Occipital lobe (tissue), 3 donors: ENCODE measurements at places on chromosomes 1 and 21.

DNA sequence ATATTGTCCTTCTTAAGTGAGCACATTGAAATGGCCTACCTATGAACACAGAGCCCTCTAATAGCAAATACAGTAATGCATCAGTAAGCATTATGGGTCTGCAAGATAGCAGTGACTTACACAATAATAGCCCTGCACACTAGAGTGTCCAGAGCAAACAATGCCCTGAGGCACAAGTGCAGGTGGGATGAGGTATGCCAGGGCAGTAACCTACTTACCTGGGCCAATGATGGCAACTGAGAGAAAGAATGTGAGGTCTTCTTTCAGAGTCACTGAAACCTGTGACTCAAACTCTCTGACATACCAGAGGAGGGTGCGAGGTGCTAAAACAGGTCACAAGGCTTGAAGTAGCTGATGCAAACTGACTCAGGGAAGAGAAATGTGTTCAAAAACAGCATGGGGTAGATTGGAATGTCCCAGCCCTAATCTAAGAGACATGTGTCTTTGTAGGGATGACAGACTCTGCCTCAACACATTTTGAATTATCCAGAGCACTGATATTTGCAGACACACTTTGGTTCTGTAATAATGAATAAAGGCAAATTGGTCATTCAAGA is 168.5 kb upstream of the RUNX1 start:
- no peak for DNase-seq

- no peak for DNase-seq
These were observed 92.4 kb upstream of the PGBD5 start for GRCh38 chr1:230518511-230518910.

DNA sequence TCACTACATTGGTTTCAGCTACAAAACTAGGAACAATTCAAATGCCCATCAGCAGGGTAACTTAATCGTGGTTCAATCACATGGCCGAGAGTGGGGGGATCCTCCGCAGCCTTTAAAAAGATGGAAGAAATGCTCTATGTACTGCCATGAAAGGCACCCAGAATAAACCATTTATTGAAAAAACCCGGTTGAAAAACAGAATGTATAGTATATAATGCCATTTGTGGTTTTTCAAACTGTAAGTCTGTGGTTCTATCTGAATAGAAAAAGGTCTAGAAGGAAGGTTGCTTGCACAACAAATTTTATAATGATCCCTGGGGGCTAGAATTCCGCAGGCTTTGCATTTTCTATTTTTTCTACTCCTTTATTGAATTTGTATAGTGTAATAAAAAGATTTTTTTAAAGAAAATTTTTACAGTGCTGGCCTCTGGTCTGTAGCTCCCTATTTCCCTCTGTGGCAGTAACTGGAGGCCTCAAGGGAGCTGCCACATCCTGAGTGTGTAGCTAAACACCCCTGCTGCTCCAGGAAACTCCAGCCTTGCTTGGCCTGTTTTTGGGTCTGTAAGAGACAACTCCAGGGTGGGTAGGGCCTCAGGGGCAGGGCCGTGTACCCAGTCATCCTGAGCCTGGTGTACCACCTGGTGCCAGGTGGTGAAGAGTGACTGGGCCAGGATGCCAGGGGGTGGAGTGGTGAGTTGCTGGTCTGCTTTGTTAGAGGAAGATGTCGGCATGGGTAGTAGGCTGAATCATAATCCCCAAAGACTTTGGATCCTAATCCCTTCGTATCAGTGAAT is 51.5 kb upstream of the EPS8L3 start:
- no peak for DNase-seq

GRCh38 chr21:29520171-29520570 is 221.4 kb downstream of the BACH1 start:
- DNase-seq: no peak

GRCh38 chr1:200386416-200386815 is 23.4 kb downstream of the ZNF281 start:
- no peak for DNase-seq

DNA sequence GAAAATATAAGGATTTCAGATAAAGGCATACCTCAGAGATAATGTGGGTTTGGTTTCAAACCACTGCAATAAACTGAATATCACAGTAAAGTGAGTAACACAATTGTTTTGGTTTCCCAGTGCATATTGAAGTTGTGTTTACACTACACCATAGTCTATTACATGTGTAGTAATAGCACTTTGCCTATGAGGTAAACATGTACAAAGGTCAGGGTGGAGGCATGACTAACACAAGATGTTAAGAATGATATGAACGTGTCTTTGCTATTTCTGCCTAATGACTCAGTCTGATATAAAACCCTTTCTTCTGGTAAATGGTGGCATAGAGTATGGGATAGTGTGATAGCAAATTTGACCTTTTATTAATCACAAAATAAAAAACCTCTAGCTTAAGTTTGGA is 621.5 kb upstream of the ADGRL2 start:
- DNase-seq: no peak

GRCh38 chr1:231163830-231164427 is 2.1 kb downstream of the TRIM67 start:
- DNase-seq: no peak

- no peak for DNase-seq
These were observed 14.8 kb downstream of the IBA57 start for GRCh38 chr1:228180271-228180958.

DNA sequence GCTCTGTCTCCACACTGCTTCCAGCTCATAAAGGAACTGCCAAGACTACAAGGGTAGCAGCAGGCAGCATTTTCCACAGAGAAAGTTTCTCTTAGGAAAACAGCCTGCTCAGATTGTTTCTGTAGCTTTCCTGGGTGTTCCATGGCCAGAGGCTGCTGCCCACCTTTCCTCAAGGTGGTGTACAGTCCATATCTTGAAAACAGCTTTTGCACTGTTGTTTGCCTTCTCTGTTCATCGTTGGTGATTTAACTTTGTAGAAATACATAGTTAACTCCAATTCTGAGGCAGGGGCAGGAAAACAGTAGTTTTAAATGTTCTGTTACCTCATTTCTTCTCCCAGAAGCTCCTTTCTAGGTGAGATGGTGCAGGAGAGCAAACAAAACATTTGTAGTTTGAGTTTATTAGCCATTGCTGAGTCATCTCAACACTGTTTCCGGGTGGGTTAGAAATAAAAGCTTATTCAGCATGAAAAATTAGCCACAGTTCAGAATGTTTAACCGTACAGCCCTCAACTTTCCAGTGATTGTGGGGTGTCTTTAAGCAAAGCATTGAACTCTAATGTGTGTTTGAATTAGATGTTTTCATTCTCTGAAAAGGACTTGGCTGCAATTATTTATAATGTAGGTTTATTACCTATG is 41.7 kb downstream of the DIP2A start:
- DNase-seq: no peak

- no peak for DNase-seq
These were observed 1.1 kb downstream of the TOR1AIP1 start for GRCh38 chr1:179883040-179883744.

GRCh38 chr1:6003568-6004411 is 11.6 kb upstream of the NPHP4 start:
- DNase-seq: no peak

GRCh38 chr1:52663716-52664115 is 30.7 kb downstream of the SHISAL2A start:
- DNase-seq: no peak

- DNase-seq: no peak
These were observed 218.9 kb downstream of the CRB1 start for GRCh38 chr1:197486946-197487345.

- DNase-seq: no peak
These were observed 31.2 kb upstream of the MORC3 start for GRCh38 chr21:36288651-36289243.

DNA sequence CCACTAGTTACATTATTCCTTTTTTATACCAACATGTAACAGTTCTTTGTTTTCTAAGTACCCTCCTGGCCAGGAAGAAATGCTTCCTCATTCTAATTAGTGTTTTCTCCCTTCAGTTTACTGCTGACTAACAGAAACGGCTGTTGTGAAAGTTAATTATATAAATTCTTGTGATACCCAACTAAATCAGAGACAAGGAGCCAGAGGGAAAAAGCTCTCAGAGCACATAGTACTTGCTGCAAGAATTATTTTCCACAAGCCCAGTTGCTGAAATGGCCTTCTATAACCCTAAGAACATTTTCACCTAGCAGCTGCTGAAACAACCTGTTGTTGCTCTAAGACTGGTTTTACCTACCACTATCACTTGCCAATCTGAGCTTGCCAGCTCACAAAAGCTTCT is 82.4 kb downstream of the FAF1 start:
- DNase-seq: no peak

GRCh38 chr1:6588128-6588892 is 8.5 kb downstream of the ZBTB48 start:
- DNase-seq: no peak

DNA sequence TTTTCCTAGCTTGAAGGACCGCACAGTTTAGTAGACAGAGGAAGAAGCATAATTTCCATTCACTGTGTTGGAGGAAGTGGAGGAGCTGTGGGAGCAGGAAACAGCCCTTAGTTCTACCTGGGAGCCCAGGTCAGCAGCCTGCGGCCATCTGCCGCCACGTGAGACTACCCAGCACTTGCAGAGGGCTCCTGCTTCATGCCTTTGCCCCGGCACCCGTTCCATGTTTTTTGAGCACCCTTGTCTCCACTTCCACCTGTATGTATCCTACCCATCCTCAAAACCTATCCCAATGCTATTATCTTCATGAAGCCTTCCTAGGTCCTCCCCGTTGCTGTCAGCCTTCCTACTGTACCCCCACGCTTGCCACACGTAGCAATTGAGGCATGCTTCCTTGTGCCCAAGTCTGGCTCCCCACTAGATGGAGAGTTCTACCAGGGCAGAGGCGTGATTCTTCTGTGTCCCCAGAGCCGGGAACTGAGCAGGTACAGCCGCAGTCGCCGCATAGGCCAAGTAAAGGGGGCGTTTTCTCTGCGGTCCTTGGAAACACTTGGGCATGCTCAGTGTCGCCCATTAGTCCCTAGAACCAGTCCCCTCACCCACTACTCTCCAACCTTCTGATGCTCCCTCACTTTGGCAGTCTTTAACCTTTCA is 1.9 kb downstream of the SLC6A9 start:
- peak; percentile 49 for DNase-seq

- DNase-seq: no peak
These were observed 49.8 kb downstream of the DISP3 start for GRCh38 chr1:11528611-11529261.

DNA sequence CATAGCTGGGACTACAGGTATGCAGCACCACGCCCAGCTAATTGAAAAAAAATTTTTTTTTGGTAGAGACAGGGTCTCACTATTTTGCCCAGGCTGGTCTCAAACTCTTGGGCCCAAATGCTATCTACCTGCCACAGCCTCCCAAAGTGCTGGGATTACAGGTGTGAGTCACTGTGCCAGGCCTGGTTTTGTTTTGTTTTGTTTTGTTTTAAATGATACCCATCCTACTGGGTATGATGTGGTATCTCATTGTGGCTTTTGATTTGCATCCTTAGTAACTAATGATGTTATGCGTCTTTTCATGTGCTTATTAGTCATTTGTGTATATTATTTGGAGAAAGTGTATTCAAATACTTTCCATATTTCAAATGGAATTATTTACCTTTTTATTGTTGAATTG is 142.3 kb downstream of the VPS13D start:
- DNase-seq: no peak

DNA sequence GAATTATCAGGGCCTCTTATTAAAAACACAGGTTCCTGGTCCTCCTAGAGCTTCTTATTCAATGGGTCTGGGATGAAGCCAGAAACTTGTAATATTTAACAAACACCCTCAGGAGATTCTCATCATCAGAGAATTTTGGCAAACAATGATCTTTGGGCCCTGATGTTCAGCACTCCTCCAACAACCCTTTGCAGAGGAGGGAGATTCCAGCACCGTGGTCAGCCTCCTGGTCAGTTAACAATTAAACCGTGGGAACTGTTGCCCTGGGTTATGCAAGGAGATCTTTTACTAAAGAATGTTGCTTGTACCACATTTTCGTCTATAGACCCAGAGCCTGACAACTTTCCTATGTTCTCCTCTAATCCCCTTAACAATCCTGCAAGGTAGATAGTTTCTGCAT is 294.4 kb downstream of the PLPP3 start:
- DNase-seq: no peak

DNA sequence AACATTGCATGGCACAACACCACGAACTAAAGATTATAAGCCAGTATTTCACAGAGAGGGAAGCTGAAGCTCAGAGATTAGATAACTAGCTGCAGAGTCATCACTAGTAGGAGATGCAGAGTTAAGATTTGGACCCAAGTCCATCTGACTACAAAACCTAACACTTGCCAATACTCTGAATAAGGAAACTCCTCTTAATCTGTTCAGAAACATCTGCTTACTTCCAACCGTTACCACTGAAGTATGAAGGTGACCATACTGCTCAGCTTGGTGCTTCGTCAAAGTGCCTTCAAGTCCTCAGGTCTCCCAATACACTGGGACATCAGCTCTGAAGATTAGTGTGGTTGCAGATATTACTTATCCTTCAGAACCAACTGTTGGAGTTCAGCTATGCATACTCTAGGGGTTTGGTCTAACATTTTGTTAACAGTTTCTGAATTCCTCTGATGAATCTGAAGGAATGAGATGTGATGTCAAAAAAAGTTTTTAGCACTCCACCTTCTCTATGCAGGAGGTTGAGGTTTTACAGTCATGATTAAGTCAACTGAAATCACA is 179.6 kb downstream of the TPR start:
- no peak for DNase-seq

GRCh38 chr1:163382395-163382794 is 60.6 kb downstream of the NUF2 start:
- DNase-seq: no peak

DNA sequence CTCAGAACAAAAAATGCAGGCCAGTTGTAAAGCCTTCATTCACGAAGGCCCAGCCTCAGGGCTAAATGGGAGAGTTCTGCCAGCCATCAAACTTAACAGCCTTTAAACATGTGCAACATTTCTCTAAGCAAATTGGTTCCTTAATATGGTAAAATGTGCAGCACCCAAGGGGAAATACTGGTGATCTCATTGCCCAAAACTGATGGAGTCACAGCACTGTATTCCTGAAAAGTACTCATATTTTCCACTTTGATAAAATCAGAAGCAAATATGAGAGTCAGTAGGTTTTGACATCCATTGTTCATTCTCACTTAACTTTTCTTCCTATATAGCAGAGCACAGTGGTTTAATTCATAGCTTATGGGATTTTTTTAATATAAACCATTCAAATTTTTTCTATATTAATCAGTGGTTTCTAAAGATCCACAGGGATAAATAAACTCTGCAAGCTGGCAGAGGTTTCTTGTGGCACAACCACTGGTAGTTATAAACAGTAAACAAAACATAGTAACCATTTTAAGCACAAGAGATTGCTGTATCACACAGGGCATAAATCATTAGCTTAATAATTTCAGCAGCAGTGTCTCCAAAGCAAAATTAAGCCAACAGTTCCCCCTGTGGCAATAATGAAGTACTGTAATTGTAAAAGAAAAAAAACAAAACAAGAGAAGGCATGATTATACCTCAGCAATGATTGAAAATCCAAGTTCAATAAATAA is 106.9 kb upstream of the LYPLAL1 start:
- DNase-seq: no peak

GRCh38 chr1:183783342-183783741 is 21.6 kb upstream of the RGL1 start:
- no peak for DNase-seq
